ENCODE measurements at places on chromosomes 4 and X.

- DNase-seq = no peak
Observed at GRCh38 chrX:21905953-21906352, 34.6 kb upstream of the SMS start.

DNA sequence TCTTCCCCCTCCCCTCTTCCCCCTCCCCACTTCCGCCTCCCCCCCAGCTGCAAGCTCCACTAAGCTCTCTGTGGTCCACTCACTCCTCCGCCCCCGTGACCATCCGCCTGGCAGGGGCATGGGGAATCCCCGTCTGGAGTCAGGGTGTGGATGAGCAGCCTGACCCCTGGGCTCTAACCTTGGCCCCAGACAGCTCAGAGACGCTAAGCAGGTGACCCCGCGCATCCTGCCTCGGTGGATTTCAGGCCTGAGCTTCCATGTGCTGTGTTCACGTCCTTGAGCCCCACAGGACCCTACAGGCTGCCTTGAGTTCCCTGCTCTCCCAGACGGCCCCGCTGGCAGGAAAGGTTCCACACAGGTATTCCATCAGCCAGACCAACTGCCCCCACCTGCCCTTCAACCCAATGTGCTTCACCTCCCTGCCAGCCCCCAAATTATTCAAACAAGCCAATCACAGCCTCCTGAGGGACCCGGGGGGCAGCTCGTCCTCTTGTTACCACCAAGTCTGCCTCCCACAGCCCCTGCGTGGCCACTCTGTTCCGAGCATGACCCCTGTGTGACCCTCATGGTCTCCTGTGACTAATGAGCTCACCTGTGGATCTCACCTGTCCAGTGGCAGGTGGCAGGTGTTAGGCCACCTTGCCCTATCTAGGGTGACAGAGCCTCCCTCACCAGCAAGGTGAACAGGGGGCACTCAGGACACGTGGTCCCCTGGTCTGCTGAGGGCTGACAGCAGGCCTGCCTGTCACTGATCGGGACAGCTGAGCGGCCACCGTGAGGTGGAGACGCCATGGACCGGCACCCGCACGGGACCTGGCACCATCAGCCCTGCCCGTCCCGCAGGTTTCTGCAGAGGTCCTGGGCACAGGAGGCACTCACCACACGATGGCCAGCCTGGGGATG lies 73.2 kb upstream of the MXD4 start:
- DNase-seq = no peak

- DNase-seq = no peak
Observed at GRCh38 chr4:37948542-37948941, 11.7 kb upstream of the PTTG2 start.

DNA sequence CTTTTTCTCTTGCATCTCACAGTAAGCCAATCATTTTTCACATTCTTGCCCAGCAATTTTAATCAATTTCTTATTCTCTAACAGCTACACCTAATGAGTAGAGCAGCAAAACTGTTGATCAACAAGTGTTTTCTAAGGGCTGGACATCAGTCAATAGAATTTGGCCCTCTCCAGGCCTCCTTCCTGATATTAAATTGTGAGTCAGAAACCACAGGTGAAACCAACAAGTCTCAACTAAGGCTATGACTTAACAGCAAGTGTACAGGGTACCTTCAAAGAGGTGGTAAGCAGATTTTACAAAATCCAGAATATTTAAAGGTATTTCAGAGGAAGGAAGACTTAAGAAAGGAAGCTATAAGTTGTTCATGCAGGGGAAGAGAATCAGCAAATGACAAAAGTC lies 156.5 kb upstream of the ARHGAP24 start:
- DNase-seq = no peak

- no peak for DNase-seq
Observed at GRCh38 chr4:123826896-123827295, 430.3 kb downstream of the SPRY1 start.

DNA sequence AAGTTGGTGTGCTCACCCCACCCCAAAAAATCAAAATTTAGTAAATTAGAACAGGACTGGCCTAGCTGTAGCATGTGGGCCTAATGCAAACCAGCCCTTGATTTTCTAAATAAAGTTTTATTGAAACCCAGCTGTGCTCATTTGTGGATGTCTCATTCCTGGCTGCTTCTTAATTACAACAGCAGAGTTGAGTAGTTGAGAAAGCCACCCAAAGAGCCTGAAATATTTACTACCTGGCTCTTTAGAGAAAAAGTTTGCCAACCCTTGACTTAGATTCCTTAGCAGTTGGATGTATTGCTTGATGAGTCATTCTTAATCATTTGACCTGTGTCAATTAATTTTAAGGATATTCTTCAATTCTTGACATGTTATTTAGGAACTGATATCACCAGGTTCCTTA lies 168.3 kb upstream of the PUDP start:
- DNase-seq = no peak

GRCh38 chr4:113823291-113823659 lies 61.7 kb upstream of the CAMK2D start:
- DNase-seq = no peak

GRCh38 chr4:101086801-101087586 lies 260.3 kb downstream of the PPP3CA start:
- no peak for DNase-seq

DNA sequence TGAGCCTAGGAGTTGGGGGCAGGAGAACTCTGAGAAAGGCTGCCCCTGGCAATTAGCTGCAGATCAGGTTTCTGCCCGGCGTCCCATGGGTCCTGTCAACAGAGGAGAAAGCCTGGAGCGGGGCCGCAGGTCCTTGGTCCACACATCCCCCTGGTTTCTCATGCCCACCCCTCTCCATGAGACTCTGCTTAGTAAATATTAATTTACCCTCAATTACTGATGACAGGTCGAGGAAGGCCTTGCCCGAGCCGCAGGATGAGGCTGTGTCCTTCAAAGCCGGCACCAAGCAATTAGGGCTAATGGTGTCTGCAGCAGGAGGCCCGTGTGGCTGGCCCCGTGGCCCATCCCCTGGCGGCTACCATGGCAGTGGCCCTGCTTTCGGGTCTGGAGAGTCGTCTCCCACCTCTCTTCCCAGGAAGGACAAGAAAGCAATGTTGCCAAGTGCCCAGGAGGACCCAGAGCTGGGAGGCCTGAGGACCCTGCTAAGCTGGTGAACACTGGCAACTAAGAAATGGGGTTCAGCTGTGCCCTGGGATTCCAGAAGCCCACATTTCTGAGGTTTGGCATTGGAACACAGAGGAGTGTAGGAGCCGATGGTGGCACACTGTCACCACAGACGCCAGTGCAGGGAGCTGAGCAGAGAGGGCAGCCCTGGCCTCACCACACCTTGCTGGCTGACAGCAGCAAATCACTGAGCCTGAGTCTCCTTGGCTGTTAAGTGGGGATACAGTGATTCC lies 114.6 kb downstream of the CPZ start:
- no peak for DNase-seq

DNA sequence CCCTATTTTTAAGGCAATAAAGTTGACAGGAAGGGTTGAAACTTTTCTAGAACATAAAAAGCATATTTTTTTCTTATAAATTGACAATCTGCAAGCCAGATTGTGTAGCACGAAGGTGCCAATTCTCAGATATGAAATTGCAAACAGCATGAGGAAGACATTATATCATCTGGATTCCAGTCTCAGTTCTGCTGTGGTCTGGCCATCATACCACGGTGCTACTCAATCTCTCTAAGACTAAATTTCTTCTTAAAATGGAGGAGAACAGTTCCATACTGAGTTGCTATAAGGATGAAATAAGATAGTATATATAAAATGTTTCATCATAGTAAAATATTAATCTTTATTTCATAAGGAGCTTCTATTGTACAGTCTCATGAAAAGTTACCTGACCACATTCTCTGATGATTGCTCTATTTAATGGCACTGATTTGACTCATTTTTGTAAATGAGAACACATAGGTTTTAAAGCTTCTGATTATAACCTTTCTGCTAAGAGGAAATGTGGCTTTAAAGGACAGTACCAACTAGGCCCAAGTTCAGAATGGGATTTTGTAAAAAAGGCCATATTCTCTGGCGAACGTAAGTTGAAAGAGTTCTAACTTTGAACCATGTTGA lies 127.9 kb downstream of the SHROOM3 start:
- no peak for DNase-seq

DNA sequence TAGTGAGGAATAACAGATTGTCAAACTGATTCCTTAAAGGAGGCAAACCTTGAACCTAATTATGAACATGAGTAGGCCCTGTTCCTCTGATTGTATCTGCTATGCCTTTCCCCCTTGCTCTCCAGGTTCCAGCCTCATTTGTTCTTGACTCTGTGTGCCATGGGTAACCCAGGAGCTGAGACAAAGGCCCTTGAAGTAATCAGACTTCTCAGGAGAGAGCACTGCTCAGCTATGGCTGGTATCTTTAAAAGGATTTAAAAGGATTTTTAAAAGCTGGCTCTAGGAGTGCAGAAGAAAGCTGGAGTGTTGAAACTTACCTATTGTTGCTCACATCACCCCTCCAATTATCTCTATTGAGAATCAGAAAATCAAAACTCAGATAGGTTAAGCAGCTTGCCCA lies 1565.5 kb upstream of the AGA start:
- no peak for DNase-seq

DNA sequence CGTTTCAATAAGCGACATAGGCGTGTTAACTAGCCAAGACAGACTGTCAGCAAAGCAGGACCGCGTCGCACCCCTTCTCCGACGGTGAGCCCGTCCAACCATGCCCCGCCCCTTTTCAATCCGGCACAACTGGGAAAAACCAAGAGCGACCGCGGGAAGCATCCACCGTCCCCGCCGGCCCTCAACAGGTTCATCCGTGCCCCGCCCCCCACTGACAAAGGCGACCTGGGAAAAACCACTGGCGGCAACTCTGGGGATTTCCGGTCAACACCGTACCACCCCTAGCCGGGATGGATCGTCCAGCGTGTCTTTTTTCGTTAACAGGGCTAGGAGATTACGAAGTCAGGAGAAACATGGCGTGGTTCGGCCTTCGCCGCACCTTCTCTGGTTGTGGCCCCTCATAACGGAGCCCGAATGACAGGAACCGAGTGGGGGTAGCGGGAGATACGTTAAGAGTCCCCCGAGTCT lies 377 bp downstream of the TIMM17B start:
- DNase-seq = peak; percentile 68

- DNase-seq = no peak
Observed at GRCh38 chr4:7427361-7427760, 7.4 kb downstream of the PSAPL1 start.

DNA sequence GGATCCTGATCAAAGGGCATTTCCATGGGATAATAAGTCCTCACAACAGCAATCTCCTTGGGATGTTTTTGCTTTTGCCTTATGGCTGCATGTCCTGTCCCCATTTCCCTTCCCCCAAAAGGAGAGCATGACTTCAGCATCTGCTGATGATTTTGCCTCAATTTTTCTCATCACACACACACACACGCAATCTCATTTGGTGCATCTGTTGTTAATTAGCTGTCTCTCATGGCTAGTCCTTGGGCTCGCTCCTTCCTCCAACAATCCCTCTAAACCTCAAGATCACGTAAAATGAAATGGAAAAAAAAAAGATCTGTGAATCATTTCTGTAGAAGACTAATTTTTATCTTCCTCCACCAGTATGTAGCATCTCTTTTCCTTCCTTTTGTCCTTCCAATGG lies 153.6 kb downstream of the RBMX2 start:
- DNase-seq = no peak

DNA sequence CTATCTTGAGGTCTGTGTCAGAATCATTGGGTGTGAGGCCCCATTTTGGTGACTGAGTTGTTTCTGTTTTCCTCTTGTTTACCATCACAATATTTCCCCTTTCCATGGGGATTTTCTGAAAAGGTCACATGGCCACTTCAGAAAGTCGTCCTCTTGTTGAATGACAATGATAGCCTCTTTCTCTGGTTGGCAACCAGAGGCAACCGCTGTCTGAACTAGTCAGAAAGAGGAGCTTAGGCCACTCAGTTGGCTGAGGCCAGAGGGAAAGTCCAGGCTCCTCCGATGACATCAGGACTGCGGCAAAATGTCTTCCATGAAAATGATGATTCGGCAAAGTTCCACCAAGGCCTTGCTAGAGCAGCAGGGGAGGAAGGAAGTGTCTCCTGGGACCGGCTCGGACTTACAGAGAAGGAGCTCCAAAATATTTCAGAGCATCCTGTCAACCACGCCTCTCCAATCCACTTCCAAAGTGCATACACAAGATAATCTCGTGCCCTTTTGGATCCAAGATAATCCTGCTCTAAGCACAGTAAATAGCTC lies 19.1 kb upstream of the RBM47 start:
- no peak for DNase-seq

DNA sequence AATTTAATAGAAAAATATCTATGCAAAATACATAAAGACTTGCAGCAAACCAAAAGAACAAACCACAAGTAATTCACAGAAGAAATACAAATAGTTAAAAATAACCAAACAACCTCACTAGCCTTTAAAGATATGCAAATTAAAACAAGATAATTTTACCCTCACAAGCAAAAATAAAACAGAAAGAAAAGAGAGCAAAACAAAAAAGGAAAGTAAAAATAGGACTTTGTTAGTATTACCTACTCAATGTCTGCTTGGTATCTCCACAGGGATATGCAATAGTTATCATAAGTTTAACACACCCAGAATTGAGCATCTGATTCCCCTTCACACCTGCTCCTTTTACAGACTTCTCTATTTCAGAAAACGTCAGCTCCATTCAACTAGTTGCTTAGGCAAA lies 737.5 kb upstream of the MAGEB2 start:
- no peak for DNase-seq

DNA sequence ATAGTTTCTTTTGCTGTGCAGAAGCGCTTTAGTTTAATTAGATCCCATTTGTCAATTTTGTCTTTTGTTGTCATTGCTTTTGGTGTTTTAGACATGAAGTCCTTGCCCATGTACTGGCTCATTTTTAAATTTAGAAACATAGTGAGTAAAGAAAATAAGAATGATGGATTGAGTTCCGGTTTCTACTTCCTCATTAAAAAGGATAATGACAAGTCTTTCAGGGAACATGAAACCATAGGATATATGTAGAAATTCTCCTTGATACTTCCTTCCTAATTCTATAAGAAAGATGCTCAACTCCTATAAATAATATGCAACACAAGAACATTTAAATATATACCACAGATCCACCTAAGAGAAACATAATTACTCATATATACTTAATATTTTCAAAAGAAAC lies 240.9 kb downstream of the BANK1 start:
- DNase-seq = no peak

- DNase-seq = no peak
Observed at GRCh38 chr4:189940178-189941004, at the start of gene FRG1. FRG1 (plus strand) TSS chr4:189940872; CDS start chr4:189941010, 138 bp downstream.

DNA sequence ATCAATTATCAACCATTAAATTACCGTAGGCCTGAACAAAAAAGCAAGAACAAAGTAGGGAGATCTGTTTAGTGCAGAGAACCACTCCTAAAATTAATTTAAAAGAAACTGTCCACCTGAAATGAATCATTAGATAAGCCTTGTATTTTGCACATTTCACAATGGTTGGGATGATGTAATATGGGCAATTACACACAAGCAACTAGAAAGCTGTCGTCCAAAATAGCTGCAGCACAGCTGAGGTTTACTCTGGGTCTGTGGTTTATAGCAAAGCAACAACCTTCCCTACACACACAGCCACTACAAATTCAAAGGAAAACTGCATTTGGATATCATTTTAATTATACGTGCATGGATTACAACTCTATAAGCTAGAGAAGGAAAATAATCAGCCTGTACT lies 28.5 kb downstream of the PCDH19 start:
- DNase-seq = no peak

- DNase-seq = no peak
Observed at GRCh38 chr4:78704981-78705683, 71.0 kb upstream of the BMP2K start.
